ENCODE measurements at places on chromosomes 16 and 17.

- H3K36me3 ChIP-seq: no peaks in the 10 kb centered on the region
- peak overlapping the region; percentile 36 for H3K4me3 ChIP-seq
- H3K27me3 ChIP-seq: peaks cover 67% of the 10 kb centered on the region
- peaks cover 13% of the 10 kb centered on the region for H3K4me1 ChIP-seq
- no peak overlapping the region for H3K27ac ChIP-seq
Measured at GRCh38 chr16:10180771-10181163, 1.5 kb downstream of the GRIN2A start.

DNA sequence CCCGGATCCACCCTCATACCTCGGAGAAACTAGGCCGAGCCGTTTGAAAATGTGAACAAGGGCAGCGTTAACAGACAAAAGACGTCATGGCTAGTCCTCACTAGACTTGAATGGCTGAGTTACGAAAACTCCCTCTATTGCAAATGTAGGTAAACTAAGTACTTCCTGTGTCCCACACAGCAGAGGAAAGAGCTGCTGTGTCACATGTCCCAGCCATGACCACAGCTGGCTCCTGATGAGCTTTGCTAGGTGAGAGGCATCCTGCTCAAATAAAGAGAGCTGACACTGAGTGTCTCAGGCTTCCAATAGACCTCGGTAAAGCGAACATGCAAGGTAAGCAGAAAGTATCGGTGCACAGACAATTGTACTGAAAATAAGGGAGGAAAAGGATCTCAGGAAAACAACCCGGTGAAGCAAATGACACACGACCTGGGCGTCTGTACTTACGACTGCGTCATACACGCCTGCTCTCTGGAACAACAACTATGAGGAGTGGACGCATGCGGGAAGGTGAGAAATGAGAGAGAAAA lies 26.0 kb downstream of the TMEM204 start:
- no peak for DNase-seq
- peaks cover 9% of the 10 kb centered on the region for H3K36me3 ChIP-seq
- no peaks in the 10 kb centered on the region for H3K27me3 ChIP-seq
- no peak overlapping the region for H3K4me3 ChIP-seq
- H3K27ac ChIP-seq: no peak overlapping the region

GRCh38 chr17:34413443-34414119 lies 50.5 kb upstream of the CCL1 start:
- H3K27me3 ChIP-seq: peaks cover 57% of the 10 kb centered on the region
- no peaks in the 10 kb centered on the region for H3K36me3 ChIP-seq
- DNase-seq: no peak
- H3K4me1 ChIP-seq: no peaks in the 10 kb centered on the region
- H3K4me3 ChIP-seq: no peak overlapping the region

DNA sequence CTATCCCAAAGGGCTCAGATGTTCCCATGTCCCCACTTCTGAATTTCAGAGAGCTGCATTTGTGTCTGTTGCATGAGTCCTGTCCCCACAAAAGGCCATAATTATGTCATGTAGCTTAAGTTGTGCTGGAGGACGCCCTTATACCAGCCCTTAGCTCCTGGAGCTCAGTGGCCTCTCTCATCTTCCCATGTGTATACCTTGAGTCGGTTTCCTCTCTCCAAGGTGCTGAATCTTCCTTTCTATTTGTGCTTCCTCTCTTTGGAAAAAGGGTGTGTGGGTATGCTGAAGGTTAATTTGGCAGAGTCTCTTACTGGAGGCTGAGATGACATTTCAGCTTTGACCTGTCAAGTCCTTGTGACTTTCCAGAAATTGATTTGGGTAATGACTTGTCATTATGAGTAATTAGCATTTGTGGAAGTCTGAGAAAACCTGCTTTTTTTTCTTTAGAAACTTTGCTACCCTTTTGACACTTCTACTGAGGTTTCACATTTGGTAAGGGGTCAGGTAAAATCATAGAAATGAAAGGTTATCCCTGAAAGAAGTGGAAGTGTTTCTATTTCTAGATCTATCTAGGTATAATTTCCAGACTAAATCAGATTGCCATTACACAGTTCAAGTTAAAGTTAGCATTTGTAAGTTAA lies 185.4 kb downstream of the ABCC12 start:
- H3K36me3 ChIP-seq: no peaks in the 10 kb centered on the region
- no peak for DNase-seq
- peaks cover 12% of the 10 kb centered on the region for H3K27me3 ChIP-seq
- no peak overlapping the region for H3K4me3 ChIP-seq
- H3K4me1 ChIP-seq: no peaks in the 10 kb centered on the region

- peaks cover 5% of the 10 kb centered on the region for H3K4me1 ChIP-seq
- H3K4me3 ChIP-seq: peak overlapping the region; percentile 83
- peaks cover 2% of the 10 kb centered on the region for H3K36me3 ChIP-seq
- no peak for DNase-seq
- peaks cover 54% of the 10 kb centered on the region for H3K27me3 ChIP-seq
Measured at GRCh38 chr16:67429799-67430503, 970 bp upstream of the HSD11B2 start.

- H3K4me1 ChIP-seq: no peaks in the 10 kb centered on the region
- no peaks in the 10 kb centered on the region for H3K36me3 ChIP-seq
- no peak for DNase-seq
- no peaks in the 10 kb centered on the region for H3K27me3 ChIP-seq
Measured at GRCh38 chr16:65855171-65856145, 511.0 kb upstream of the CDH5 start.

DNA sequence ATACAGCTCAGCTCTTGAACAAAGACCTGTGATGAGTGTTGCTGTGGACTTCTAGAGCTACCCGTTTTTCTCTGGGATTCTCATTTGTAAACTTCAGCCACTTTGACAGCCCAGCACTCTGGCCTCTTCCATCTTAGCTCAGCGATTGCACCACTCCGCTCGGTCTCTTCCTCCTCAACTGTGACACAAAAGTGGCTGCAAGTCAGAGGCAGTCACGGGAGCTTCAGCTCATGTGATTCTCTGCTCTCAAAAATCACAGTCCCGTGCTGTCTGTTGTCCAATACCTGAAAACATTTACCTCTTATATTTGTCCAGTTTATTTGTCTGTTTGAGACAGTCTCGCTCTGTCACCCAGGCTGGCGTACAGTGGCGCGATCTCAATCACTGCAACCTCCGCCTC lies 75.7 kb upstream of the DNAH17 start:
- H3K4me1 ChIP-seq: no peaks in the 10 kb centered on the region
- H3K27ac ChIP-seq: no peak overlapping the region
- H3K36me3 ChIP-seq: peaks cover 6% of the 10 kb centered on the region
- no peak for DNase-seq
- H3K4me3 ChIP-seq: no peak overlapping the region
- H3K27me3 ChIP-seq: peaks cover 8% of the 10 kb centered on the region

DNA sequence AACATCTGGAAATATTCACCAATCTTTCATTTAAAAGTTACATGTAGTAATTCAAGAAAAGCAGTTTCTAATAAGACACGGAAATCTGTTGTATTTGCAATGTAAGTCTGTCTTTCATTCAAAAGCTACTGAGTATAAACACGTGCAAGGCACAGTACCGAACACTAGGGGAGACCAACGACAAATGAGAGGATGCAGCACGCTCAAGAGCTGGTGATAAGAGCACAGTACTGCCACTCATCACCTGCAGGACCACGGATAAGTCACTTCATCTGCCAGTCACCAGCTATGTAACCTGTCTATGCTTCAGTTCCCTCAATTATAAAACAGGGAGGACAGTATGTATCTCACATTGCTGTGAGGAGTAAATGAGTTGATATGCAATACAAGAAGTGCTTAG lies 67.1 kb downstream of the CLEC18A start:
- H3K4me3 ChIP-seq: no peak overlapping the region
- no peaks in the 10 kb centered on the region for H3K27me3 ChIP-seq
- H3K4me1 ChIP-seq: no peaks in the 10 kb centered on the region
- no peak overlapping the region for H3K27ac ChIP-seq
- DNase-seq: no peak

- H3K4me3 ChIP-seq: no peak overlapping the region
- DNase-seq: no peak
- no peaks in the 10 kb centered on the region for H3K4me1 ChIP-seq
Measured at GRCh38 chr17:49050611-49051010, 53.4 kb downstream of the IGF2BP1 start.

GRCh38 chr17:77474292-77474988 lies 333.7 kb downstream of the SEC14L1 start:
- H3K4me3 ChIP-seq: peak overlapping the region; percentile 77
- no peak for DNase-seq
- H3K4me1 ChIP-seq: peaks cover 94% of the 10 kb centered on the region
- peaks cover 32% of the 10 kb centered on the region for H3K36me3 ChIP-seq
- peak overlapping the region; percentile 96 for H3K27ac ChIP-seq

DNA sequence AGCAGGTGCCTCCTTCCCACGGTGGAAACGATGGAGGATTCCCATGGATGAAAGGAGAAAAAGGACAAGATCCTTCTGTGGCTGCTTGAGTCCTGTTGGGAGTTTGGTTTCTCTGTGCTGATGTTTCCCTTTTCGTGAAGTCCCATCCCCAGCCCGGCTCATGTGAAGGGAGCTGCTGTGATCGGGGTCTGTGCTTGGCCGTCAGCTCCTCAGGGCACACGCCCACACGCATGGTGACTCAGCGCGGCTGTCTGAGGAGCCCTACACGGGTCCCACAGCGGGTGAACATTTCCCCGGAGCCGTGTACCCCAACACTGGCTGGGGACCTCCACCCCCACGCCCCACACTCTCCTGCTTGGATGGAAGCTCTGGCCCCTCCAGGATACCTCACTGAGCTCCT lies 44.5 kb upstream of the SSTR5 start:
- H3K4me3 ChIP-seq: no peak overlapping the region
- no peaks in the 10 kb centered on the region for H3K27me3 ChIP-seq
- H3K4me1 ChIP-seq: no peaks in the 10 kb centered on the region

- H3K27ac ChIP-seq: no peak overlapping the region
- peaks cover 6% of the 10 kb centered on the region for H3K4me1 ChIP-seq
- H3K27me3 ChIP-seq: peaks cover 43% of the 10 kb centered on the region
- no peak for DNase-seq
Measured at GRCh38 chr17:8057691-8058114, 18.8 kb downstream of the ALOX15B start.

- H3K4me1 ChIP-seq: peaks cover 11% of the 10 kb centered on the region
- H3K4me3 ChIP-seq: peak within 1 kb of the TSS; percentile 69
- H3K36me3 ChIP-seq: no peaks in the 10 kb centered on the region
- no peak for DNase-seq
- H3K27me3 ChIP-seq: peaks cover 76% of the 10 kb centered on the region
Measured at GRCh38 chr17:73644145-73645049, at the start of gene SDK2. Gene SDK2 (minus strand): TSS chr17:73644445. CDS start chr17:73644088, 357 bp downstream.

- peaks cover 7% of the 10 kb centered on the region for H3K4me1 ChIP-seq
- no peak overlapping the region for H3K4me3 ChIP-seq
- H3K36me3 ChIP-seq: peaks cover 9% of the 10 kb centered on the region
- no peak for DNase-seq
- H3K27me3 ChIP-seq: no peaks in the 10 kb centered on the region
- no peak overlapping the region for H3K27ac ChIP-seq
Measured at GRCh38 chr16:792221-792995, 4.0 kb downstream of the CHTF18 start.

- no peaks in the 10 kb centered on the region for H3K4me1 ChIP-seq
- no peak overlapping the region for H3K27ac ChIP-seq
- peaks cover 3% of the 10 kb centered on the region for H3K36me3 ChIP-seq
- no peak for DNase-seq
Measured at GRCh38 chr17:55458978-55459377, 37.3 kb upstream of the MMD start.

DNA sequence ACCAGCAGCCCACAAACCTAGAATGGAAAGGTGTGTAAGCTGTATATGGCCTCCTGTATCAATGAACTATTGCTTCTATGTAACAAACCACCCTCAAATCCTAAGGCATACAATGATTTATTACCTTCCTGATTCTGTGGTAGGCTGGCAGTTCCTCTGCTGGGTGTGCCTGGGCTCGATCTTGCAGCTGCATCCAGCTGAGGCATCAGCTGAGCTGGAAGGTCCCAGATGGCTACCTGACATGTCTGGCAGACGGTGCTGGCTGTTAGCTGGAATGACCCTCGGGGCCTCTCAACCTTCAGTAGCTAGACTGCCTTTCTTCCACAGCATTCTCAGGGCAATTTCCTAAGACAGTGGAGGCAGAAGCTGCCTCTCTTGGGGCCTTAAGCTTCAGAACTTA lies 152.7 kb downstream of the RAB11FIP4 start:
- DNase-seq: no peak
- H3K27ac ChIP-seq: no peak overlapping the region
- peaks cover 5% of the 10 kb centered on the region for H3K4me1 ChIP-seq
- H3K4me3 ChIP-seq: no peak overlapping the region
- H3K36me3 ChIP-seq: peaks cover 6% of the 10 kb centered on the region

- H3K27ac ChIP-seq: no peak overlapping the region
- H3K4me3 ChIP-seq: no peak overlapping the region
- peaks cover 20% of the 10 kb centered on the region for H3K27me3 ChIP-seq
- H3K36me3 ChIP-seq: no peaks in the 10 kb centered on the region
- H3K4me1 ChIP-seq: no peaks in the 10 kb centered on the region
Measured at GRCh38 chr17:66842959-66843358, 8.0 kb downstream of the CACNG5 start.

DNA sequence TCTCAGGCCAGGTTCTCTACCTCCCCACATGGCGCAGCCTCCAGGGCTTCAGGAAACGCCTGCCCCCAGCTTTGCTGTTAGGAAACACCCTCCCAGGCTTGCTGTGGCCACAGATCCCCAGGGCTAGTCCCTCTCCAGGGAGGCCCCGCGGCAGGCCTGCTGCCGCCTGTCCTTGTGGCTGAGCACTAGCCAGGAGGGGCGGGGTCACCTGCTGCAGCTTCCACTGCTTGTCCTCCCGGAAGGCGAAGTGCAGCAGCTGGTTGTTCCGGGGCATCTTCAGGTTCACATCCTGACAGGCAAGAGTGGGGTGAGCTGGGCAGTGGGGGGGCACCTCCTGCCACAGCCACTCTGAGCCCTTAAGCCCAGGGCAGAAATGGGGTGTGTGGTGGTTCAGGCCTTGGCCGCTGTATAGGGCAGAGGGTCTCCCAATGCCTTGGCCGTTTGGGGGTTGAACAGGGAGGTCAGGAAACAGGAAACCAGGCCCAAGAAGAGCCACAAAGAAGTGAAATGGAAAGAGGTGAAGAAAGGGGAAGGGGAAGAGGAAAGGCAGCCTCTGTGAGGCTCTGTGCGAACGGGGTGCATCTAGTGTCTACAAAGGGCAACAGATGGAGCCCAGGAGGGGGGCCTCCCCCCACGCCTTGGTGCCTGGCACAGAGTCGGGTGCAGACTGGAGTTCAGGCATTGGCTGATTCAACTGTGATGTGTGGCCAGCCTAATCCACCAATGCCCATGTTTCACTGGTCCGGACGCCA lies 2.0 kb downstream of the ROGDI start:
- H3K4me3 ChIP-seq: peak overlapping the region; percentile 59
- no peak overlapping the region for H3K27ac ChIP-seq
- peaks cover 4% of the 10 kb centered on the region for H3K36me3 ChIP-seq
- no peaks in the 10 kb centered on the region for H3K27me3 ChIP-seq
- no peak for DNase-seq

DNA sequence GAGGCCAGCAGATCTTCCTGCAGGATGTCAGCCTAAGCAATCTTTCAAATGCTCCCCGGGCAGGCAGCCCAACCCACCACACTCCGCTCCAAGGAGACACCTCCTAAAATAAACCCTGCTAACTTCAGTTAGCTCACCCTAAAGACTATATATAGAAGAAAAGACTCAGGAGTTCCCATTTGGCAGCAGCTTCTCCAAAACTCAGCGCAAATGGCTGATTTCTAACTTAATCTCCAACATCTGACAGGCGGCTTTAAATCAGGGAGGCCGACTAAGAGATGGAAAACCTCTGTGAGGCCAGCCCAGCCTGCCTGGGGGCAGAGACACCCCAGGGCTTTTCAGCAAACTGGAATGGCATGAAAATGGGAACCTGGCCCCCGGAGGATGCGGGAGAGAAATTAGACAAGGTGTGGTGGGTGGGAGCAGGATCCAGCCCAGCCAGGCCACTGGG lies 91.6 kb downstream of the XYLT1 start:
- H3K36me3 ChIP-seq: peaks cover 6% of the 10 kb centered on the region
- H3K27me3 ChIP-seq: no peaks in the 10 kb centered on the region
- peaks cover 65% of the 10 kb centered on the region for H3K4me1 ChIP-seq
- H3K27ac ChIP-seq: peak overlapping the region; percentile 67
- no peak overlapping the region for H3K4me3 ChIP-seq
